Fibroblast of lung (primary cell): ENCODE measurements at places on chromosomes 11 and 22. TPM values are rescaled to one million over a fixed set of nuclear protein-coding genes. Genes with fewer than 3 reads are reported as not detected.
A peak's percentile ranks its signal among the peaks of the same experiment; 100 is the strongest.

- H3K4me3 ChIP-seq = no peak overlapping the region
- no peaks in the 10 kb centered on the region for H3K36me3 ChIP-seq
- no peak overlapping the region for H3K27ac ChIP-seq
- no peaks in the 10 kb centered on the region for H3K4me1 ChIP-seq
Measured at GRCh38 chr11:43765194-43765593, 84.7 kb downstream of the HSD17B12 start.

DNA sequence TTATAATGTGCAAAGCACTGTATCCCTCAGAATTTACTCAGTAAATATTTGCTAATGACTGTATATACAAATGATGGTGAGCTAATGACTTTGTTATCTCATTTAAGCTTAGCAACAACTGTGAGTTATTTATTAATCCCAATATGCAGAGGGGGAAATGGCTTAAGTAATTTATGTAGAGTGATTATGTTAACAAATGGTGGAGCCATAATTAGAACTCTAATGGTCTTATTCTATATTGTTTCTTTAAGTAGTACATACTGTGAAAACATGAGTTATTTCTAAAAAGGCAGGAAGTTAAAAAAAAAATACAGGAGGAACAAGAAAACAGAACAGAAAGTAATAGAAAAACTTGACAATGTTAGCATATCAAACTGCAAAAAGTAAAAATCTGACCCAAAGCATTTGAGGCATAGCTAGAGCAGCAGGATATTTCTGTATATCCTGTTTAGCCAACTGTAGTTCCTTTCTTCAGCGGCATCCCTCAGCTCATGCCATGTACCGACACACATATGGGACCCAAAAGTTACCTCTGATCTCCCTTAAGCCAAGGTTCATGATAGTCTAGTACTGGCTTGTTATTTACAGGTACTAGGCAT lies 94.2 kb downstream of the FCHSD2 start:
- no peaks in the 10 kb centered on the region for H3K4me1 ChIP-seq
- no peak overlapping the region for H3K4me3 ChIP-seq
- no peaks in the 10 kb centered on the region for H3K27me3 ChIP-seq

GRCh38 chr11:74282421-74282820 lies 29.0 kb downstream of the P4HA3 start:
- no peak for DNase-seq
- no peak overlapping the region for H3K27ac ChIP-seq
- H3K4me1 ChIP-seq = peaks cover 27% of the 10 kb centered on the region
- no peaks in the 10 kb centered on the region for H3K36me3 ChIP-seq
- no peaks in the 10 kb centered on the region for H3K27me3 ChIP-seq
- no peak overlapping the region for H3K4me3 ChIP-seq

Gene C11orf16
- polyA plus RNA-seq = not detected in 2 replicates

DNA sequence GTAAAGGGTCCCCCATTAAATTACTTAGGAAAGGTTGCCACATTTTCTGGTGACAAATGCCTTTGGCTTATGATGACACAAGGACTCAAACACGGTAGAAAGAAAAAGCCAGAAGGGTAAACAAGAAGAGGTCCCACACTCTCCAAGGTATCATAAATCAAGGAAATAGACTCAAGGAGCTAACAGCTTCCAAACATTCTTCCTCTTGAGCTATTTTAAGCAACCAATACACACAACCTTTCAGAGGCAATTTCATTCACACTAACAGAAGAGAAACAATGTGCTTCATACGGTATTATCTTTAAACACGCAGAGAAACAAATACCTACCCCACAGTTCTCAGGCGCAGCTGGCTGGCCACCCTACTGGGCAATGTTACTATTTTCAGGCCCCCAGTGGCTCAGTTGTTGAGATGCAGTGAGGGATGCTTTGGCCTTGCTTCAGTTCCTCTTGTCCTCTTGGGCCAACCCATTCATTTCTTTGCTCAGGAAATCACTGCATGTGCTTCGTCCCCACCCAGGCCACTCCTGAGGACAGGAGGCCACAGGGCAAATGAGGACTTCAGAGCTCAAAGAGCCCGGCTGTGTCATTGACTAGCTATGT lies 15.8 kb downstream of the ABTB2 start:
- H3K4me3 ChIP-seq = no peak overlapping the region
- no peaks in the 10 kb centered on the region for H3K27me3 ChIP-seq
- H3K4me1 ChIP-seq = peaks cover 33% of the 10 kb centered on the region
- DNase-seq = peak; percentile 79
- H3K36me3 ChIP-seq = no peaks in the 10 kb centered on the region
- H3K27ac ChIP-seq = no peak overlapping the region

Gene KCNQ1
- not detected in 2 replicates for polyA plus RNA-seq
